Right hindlimb (tissue), 1 donor: ENCODE measurements at places on chromosomes 11 and 22.

- no peak for DNase-seq
Observed at GRCh38 chr11:60912223-60912850, 1.6 kb upstream of the TMEM109 start.

GRCh38 chr11:19286411-19286810 lies 45.7 kb upstream of the E2F8 start:
- no peak for DNase-seq

GRCh38 chr22:31431950-31432349 lies 32.5 kb downstream of the DRG1 start:
- no peak for DNase-seq

GRCh38 chr22:27195094-27195493 lies 537.7 kb downstream of the MIAT start:
- peak; percentile 83 for DNase-seq

DNA sequence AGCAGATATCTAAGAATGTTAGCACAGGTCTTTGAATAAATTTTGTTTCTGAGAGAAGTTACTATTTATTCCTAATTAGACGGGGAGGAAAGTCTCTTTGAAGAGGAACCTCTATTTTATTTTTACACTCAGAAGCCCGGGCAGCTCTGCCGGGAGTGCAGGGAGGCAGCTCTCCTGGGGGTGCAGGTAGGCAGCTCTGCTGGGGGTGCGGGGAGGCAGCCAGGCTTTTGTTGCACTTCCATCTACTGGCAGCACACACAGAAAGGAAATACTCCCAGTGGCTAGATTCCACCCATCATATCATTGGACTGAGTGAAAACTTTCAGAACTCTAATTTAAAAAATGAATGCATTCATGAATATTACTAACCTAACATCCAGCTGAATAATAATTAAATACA lies 24.6 kb downstream of the OR10A6 start:
- DNase-seq = no peak

- DNase-seq = no peak
Observed at GRCh38 chr11:111448831-111449557, 63.2 kb downstream of the BTG4 start.

DNA sequence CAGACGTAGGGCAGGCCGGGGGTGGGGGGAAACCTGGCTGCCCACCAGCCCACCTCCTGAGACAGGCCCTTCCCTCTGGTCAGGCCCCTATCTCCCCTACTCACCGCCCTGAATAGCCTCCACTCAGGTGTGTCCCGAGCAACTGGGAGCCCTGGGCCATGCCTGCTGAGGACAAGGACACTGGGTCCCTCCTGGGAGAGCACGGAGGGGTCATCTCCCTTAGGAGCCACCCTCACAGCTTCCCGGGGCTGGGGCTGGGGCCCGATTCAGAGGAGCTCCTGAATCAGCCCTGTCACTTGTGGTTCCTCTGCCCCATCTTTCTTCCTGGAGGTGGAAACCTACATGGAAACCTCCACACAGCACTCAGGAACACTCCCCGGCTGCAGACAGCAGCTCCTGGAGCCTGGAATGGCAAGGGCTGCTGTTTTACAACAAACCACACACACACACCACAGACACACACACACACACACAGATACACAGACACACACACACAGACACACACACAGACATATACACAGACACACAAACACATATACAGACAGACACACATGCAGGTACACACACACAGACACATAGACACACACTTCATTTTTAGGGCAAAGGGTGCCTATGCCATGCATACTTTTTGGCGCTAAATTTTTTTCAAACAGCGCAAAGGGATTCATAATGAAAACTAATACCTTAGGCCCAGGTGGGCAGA lies 9.6 kb upstream of the EMID1 start:
- DNase-seq = no peak

DNA sequence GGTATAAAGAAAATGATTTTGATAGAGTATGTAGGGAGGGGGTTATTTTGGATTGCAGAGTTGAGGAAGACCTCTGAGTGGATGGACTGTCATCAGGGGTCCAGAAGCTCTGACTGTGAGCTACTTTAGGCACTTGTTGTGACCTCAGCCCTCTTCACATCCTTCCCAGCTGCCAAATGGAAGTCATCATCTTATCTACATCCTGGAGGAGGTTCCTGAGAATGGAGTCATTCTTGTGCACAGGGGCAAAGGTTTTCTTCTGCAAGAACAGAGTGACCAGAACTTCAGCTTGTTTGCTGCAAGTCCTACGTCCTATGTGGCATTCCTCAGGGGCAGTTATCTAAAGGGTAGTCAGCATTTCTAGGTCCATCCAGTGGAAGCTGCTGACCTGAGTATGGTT lies 393.8 kb downstream of the AASDHPPT start:
- DNase-seq = no peak

DNA sequence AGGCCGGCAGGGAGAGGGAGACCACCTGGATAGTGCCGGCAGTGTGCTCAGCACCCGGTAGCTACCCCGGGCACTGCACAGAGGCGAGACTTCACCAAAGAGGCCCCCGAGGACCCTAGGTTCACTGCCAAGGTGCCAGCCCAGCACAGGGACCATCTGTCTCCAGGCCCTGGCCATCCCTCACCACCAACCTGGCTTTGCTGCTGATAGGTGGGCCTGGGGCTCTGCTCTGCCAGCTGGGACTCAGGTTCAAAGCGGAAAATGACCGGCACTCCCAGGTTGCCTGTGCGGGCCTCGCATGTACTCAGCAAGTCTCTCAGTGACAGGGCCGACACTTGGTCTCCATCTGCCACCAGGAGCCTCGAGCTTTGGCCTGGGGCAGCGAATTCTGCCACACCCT lies 812.2 kb downstream of the BRD1 start:
- DNase-seq = no peak

- DNase-seq = no peak
Observed at GRCh38 chr11:93169950-93170561, 27.7 kb downstream of the SLC36A4 start.

DNA sequence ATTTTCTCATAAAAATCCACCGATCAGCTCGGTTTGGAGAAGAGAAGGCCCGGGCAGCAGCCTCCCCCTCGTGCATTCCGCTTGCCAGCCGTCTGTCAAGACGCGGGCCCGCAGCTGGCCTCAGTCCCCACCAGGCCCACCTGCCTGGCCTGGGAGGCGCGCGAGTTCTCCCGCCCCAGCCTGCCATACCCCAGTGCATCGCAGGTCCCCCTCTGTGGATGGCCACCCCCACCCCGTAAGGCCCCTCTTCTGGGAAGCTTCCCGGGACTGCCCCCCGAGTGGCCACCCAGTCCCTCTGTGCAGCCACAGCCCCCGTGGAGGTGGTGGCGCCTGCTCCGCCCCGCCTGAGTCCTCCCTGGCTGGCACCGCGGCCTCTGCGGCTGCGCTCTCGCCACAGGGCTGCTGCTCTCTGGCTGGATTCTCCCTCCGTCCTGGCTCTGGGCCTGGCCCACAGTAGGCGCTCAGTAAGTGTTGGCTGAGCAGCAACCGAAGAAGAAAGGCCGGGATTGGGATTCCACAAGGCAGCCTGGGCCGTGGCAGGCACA lies 74.0 kb upstream of the TCF20 start:
- DNase-seq = peak; percentile 87

- no peak for DNase-seq
Observed at GRCh38 chr11:60625262-60625661, 74.2 kb upstream of the MS4A8 start.

DNA sequence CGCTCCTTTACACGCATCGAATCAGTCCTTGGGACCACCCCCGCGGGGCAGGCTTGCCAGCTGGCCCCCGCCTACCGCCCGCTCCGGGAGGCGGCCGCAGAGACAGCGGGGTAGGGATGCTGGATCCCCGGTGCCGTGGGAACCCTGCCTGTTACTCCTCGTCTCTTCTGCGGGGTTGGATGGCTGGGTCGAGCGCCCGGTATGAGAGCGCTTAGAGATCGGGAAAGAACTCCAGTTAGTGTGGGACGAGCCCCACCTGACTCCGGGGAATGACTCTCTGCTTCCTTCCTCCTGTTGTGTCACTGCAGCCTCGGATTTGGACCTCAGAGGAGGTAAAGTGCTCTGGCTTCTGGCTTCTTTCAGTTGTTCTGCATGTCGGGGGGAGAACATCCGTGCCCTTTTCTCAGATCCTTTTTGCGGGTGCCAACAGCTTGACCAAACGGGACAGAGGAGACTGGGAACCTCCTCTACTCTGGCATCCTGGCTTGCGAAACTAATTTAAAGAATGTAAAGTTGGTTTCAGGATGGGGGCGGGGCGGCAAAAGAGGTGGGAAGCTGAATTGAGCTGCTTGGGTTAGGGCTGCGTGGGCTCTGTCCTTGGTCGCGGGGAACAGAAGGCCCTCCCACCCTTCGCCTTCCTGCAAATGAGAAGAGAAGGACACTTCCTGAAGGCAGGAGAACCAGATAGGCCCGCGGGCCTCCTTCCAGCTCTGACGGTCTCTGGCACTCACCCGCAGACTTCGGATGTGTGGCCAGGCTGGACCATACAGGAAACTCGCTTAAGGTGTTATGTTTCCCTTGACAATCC lies 938 bp downstream of the LAYN start:
- DNase-seq = peak; percentile 86
